ENCODE measurements at places on chromosomes 13 and 19. TPM values are rescaled to one million over a fixed set of nuclear protein-coding genes. Genes with fewer than 3 reads are reported as not detected.

- H3K4me1 ChIP-seq: no peaks in the 10 kb centered on the region
- peaks cover 75% of the 10 kb centered on the region for H3K36me3 ChIP-seq
- H3K27ac ChIP-seq: no peak overlapping the region
- H3K27me3 ChIP-seq: no peaks in the 10 kb centered on the region
- no peak for DNase-seq
Measured at GRCh38 chr19:39362682-39363657, 20.7 kb downstream of the SAMD4B start.

DNA sequence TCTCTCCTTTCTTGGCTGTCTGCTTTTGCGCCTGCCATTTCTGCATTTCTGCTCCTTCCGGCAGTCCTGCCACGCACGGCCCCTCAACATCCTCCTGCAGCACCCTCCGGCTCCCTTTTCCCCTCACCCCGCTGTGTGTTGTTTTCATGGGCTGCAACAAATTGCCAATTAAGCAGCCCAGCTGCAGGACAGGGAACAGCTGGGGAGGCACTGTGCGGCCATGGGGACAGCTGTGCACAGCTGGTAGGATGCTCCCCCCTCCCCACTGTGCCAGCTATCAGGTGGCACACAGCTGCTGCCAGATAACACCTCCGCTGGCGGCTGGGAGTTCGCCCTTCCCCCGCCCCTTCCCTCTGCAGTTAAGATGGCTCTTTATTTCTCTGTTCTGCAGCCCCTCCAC, 25.4 kb downstream of the LYL1 start:
- DNase-seq: no peak
- peaks cover 8% of the 10 kb centered on the region for H3K4me1 ChIP-seq
- H3K36me3 ChIP-seq: no peaks in the 10 kb centered on the region
- no peak overlapping the region for H3K4me3 ChIP-seq
- no peak overlapping the region for H3K27ac ChIP-seq

DNA sequence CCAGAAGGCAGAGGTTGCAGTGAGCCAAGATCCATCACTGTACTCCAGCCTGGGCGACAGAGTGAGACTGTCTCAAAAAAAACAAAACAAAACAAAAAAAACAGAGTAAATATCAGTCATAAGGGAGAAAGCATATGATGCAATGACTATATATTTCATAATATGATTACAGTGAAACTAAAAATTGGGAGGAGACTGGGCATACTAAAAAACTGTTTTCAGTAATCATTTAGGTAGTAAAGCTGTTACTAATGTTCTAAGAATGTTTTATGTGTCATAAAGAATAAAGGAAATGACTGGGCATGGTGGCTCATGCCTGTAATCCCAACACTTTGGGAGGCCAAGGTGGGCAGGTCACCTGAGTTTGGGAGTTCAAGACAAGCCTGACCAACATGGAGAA, 15.9 kb downstream of the ZNF573 start:
- H3K36me3 ChIP-seq: peaks cover 31% of the 10 kb centered on the region
- DNase-seq: no peak
- H3K4me3 ChIP-seq: no peak overlapping the region
- no peaks in the 10 kb centered on the region for H3K4me1 ChIP-seq
- no peak overlapping the region for H3K27ac ChIP-seq

GRCh38 chr13:36431204-36432105, 840 bp upstream of the CCNA1 start:
- peaks cover 3% of the 10 kb centered on the region for H3K4me1 ChIP-seq
- no peak for DNase-seq
- H3K4me3 ChIP-seq: peak overlapping the region; percentile 78
- no peak overlapping the region for H3K27ac ChIP-seq

FPR2 gene
- not detected for total RNA-seq

Measured in H9 (cell line).